ENCODE measurements at places on chromosomes 2 and 18.

DNA sequence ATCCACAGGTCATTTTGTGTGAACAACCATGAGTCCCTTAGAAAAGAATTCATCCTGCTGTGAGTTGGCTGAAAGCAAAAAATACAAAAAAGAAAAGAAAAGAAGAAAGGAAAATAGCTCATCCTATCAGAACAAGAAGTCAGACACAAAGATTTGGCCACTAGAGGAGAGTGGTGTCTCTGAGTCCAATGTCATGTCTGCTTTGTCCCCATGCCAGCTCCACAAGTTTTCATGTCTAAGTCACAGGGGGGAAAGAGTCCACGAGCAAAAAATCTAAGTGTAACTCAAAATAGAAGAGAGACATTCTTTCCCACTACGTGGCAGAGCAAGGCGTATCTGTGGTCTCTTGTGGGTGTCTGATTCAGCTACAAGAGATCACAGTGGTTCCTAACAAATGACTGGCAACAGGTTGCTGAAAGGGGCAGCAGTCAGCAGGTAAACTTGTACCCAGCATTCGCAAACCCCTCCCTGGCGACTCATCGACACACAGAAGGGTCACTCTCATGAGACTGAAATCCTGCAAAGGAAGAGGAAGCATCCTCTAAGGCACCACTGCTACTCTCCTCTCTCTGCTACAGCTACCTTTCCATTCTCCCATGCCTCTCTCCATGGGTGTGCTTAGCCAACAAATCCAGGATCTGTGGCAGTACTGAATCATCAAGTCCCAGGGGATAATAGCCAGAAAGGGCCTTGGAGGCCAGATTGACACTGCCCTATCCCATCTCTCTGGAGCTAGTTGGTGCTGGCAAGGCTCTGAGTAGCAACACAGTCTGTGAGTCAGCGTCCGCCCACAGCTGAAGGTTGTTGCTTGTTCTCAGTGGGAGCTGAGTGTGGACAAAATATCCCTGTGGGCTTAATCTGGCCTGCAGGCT lies 123.0 kb upstream of the SLC39A10 start:
- no peak overlapping the region for H3K4me3 ChIP-seq
- no peak overlapping the region for H3K27ac ChIP-seq
- no peaks in the 10 kb centered on the region for H3K27me3 ChIP-seq
- no peaks in the 10 kb centered on the region for H3K36me3 ChIP-seq
- peaks cover 6% of the 10 kb centered on the region for H3K4me1 ChIP-seq
- DNase-seq = no peak

- H3K4me3 ChIP-seq = no peak overlapping the region
- no peak for DNase-seq
- no peaks in the 10 kb centered on the region for H3K4me1 ChIP-seq
Measured at GRCh38 chr18:64103986-64104385, 44.9 kb downstream of the LINC00305 start.

GRCh38 chr2:224944707-224945547 lies 97.3 kb downstream of the DOCK10 start:
- no peak overlapping the region for H3K4me3 ChIP-seq
- no peak overlapping the region for H3K27ac ChIP-seq
- H3K36me3 ChIP-seq = no peaks in the 10 kb centered on the region
- H3K27me3 ChIP-seq = no peaks in the 10 kb centered on the region

DNA sequence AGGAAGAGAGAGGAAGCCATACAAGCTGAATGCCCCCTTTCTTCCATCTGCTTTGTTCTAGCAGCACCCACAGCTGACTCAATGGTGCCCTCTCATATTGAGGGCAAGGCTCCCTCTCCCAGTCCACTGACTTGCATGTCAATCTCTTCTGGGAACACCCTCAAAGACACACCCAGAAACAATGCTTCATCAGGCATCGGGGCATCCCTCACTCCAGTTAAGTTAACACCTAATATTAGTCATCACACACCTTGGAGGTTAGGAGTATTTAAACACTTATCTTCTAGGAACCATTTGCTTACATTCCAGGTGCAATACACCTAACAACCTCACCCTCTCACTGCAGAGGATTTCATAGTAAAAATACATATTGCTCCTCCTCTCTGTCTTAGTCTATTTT lies 993.5 kb upstream of the DDX18 start:
- H3K27ac ChIP-seq = no peak overlapping the region
- no peaks in the 10 kb centered on the region for H3K27me3 ChIP-seq
- no peak overlapping the region for H3K4me3 ChIP-seq
- no peaks in the 10 kb centered on the region for H3K36me3 ChIP-seq
- no peak for DNase-seq
